Stimulated activated CD8-positive, alpha-beta memory T cell treated with anti-CD3 and anti-CD28 coated beads, Interleukin-12 subunit alpha, Interleukin-12 subunit beta, amount 100 ng/mL, for 1 hour (primary cell): ENCODE measurements at places on chromosomes 11 and 22.
A peak's percentile ranks its signal among the peaks of the same experiment; 100 is the strongest.

DNA sequence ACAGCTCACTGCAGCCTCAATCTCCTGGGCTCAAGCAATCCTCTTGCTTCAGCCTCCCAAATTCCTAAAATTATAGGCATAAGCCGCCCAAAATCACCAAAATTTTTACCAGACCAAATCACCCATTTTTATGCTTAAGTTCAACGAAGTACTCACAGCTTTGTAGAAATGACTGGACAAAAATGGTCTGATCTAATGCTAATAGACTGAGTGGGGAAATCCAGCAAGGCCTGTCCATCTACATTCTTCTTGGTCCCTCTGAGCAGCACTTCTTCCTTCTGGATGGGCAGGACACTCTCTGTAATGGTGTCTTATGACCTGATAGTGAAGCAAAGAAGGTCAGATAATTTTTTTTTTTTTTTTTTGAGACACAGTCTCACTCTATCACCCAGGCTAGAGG lies 18.7 kb upstream of the OR6X1 start:
- no peak for DNase-seq

GRCh38 chr22:40348025-40348658 lies 1.8 kb downstream of the ADSL start:
- DNase-seq = peak; percentile 60

DNA sequence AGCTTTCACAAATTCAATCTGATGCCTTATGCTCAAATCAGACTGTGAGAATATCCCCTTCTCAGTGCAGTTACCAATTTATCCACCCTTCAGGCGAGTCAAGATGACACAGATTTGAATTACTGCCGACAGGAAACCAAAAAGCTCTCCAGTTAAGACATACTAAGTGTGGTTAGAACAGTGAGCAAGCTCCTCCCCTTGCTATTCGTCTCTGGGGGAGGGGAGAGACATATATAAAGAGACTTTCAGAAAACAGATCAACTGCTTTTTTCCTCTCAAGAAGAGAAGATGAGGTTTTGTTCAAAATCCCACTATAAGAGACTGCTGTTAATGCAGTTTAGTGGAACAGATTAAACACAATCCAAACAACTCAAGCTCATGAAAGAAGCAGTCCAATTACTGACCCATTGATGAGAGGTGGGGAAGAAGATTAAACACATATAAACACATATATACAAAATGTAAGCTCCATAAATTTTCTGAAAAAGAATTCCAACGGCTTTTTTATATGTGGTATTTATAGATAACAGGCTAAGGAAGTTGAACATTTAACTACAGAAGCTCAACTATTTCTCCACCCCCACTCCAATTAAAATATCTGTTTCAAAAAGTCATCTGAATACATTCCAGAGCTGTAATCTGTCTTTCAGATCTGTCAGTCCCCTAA lies 102.7 kb downstream of the MRTFA start:
- DNase-seq = peak; percentile 41

- no peak for DNase-seq
Observed at GRCh38 chr11:134288486-134288885, 12.3 kb downstream of the GLB1L3 start.

DNA sequence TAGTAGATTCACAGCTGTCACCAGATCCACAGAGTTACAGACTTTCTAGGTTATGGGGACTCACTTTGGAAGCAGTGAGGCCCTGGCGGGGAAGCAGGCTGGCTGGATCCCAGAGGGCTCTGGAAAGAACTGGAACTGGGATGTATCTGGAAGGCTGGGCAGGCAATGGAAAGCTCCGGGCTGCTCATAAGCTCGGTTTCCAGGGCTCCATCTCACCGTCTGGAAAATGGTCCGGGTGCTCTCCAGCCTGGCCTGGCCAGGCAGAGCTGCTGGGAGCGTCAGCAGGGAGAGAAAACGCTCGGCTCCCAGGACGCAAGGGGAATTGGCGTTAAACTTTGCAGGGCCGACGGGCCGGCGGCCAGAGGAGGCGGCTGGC lies 335 bp upstream of the SEZ6L start:
- DNase-seq = no peak

DNA sequence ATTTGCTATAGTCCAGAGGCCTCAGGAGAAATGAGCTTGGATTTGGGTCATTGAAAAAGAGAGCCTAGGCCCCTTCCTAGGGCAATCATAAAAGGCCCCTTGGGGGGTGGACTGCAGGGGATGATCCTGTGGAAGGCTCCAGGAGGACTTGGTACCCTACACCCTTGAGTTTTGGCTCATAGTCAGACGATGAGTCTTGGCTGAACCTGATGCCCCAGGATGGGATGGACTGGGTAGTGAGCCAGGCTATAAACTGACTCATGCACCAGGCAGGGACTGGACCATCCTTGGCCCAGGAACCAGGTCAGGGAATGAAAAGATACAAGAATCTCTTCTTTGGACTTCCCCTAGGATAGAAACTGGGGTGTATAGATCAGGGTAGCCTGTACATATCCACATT lies 54.2 kb downstream of the NAV2 start:
- no peak for DNase-seq

DNA sequence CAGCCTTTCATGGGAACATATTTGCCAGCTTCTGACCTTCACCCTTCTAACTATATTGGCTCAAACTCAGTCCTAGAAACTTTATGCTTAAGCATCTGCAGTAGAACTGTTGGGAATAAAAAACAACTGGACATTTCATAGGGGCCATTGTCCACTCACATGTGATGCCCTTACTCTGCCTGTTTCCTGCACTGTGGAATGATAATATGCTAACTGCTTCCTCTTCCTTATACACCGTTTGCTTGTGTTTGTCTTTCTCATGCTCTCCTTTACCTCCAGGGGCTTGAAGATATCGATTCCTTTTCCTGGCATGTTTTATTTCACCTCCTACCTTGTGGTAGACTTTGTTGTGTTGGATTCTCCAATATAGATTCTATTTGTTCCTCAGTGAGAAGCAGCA lies 333.0 kb upstream of the DDI1 start:
- DNase-seq = no peak

GRCh38 chr22:45670981-45671782 lies 452 bp upstream of the ATXN10 start:
- DNase-seq = no peak

DNA sequence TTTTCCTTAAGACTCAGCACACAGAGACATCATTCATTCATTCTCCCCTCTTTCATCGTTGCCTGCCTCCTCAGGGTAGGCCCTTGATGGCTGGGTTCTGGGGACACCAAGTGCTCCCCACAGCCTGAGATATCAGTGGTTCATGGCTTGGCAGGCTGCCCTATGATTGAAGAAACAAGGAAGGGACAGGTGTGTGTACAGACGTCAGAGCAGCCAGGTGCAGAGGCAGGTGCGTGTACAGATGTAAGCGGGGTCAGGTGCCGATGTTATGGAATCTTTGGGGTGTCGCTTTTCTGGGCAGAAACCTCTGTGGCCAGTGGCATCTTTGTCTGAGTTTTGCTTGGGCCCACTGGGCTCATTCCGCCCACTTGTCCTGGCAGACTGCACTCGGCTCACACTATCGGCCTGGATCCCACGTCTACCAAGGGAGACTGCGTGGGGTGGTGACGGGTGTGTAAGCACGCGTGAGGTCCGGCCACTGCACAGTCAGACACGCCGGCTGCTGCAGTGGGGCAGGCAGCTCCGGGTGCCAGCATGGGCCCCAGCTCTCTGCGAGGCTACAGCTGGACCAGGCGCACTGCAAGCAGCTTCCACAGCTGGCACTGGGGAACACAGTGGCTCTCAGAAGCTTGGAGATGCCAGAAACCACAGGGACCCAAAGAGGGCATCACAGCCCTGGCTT lies 20.9 kb upstream of the KIAA0930 start:
- no peak for DNase-seq

DNA sequence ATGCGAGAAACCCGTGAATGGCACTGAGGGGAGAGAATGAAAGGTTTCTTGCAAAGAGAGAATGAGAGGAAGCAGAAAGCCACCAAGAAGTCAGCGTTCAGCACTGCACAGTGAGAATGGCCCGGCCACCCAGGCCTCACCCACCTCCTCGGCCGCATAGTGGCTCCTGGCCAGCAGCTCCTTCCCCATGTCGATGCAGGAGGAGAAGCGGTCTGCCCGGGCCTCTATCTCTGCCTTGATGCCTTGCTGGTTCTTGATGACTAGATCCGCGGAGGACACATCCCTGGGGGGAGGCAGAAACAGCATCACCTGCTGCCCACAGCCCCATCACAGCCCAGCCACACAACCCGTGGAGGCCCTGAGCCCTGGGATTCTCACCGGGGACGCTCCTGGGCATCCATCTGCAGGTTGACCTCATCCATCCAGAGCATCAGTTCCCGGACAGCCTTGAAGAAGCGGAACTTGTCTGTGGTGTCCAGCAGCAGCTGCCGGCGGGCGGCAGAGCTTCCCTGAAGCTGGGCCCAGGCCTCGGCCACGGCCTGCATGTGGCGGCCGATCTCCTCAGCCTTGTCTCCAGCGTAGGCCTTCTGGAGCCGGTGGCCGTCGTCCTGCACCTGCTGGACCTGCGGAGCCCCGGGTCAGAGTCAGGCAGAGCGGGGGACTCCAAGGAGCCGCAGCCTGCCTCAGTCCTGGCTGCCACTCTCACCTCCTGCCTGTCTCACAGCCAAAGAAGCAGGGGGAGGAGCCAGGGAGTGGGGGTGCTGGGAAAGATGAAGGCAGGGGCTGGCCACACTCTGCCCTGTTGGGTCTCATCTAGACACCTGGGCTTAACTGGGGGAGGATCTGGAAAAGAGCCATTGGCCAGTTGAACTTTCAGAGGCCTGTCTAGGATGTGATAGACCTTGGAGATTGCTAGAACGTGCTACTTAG lies 12.2 kb upstream of the RBM4B start:
- DNase-seq = no peak

DNA sequence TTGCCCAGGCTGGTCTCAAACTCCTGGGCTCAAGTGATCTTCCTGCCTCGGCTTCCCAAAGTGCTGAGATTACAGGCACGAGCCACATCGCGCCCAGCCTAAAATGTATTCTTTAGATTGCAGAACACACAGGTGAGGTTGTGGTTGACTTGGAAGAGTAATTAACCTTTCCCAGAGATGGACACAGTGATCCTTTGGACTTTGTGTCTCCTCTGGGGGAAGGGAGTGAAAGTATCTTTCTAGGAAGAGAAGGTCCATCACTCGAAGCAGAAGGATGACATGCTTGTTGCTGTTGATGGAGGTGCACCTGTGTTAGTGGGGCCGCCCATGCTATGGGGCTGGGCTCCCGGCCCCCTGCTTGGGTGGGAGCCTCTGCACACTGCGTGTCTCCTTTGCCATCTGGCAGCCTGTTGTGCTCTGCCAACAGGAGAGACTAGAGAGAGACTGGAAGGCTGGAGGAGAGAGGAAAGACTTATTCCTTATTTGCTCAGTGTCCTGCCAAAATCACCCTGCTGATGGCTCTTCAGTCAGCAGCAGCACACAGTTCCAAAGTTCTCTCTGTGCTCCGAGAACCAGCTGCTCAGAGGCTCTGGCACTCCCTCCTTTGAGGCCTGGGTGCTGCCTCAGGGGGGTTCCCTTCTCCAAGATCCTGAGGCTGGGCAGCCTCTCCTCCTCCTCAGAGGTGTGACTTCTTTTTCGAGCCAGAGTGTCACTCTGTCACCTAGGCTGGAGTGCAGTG lies 33.1 kb upstream of the CYB5R3 start:
- no peak for DNase-seq

DNA sequence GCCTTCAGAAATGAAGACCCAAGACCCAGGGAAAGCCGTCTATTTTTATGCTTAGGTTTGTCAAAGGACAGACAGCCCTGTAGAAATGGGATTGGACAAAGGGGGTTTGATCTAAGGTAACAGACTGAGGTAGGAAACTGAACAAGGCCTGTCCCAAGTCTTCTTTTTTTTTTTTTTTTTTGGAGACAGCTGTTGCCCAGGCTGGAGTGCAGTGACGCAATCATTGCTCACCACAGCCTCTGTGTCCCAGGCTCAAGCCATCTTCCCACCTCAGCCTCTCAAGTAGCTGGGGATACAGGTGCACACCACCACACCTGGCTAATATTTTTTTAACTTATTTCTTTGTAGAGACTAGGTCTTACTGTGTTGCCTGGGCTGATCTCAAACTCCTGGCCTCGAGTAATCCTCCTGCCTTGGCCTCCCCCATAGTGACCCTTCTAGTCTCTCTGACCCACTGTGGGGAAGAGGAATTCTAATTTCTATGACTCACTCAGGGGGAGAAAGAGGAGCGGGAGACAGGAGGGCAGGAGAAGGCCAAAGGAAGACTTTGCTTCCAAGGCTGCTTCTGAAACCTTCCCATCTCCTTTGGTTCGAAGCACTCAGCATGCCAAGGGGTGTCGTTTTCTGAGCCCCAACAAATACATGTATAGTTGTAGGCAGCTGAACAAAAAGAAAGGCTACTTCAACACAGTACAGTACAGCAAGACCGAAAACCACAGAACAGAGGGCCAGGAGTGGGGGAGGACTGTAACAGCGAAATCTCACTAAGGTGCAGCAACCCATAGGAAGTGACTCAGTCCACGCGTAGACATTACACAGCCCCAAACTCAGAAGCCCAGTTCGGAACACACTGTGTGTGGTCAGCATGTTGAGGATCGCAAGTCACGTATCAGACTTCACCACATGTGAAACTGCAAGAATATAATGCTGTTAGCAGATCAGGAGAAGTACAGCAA lies 872 bp downstream of the TMA7B start:
- peak; percentile 49 for DNase-seq

DNA sequence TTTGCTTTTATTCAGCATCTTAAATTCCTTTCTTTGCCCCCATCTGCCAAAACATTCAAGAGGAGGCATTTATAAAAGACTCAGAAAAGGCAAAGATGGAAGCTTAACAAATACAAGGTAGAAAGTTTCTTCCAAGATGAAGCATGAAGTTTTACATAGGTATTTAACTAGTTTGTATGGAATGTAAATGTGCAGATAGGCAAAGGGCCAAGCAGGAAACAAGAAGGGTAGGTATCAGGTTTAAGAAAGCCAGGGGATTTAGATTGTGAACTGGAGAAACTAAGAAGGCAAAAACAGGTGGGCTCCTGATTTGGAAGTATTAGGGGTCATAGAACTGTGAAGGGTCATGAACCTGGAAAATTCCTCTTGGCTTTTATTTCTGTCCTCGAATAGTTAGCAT lies 62.6 kb downstream of the PPP2R1B start:
- DNase-seq = no peak

DNA sequence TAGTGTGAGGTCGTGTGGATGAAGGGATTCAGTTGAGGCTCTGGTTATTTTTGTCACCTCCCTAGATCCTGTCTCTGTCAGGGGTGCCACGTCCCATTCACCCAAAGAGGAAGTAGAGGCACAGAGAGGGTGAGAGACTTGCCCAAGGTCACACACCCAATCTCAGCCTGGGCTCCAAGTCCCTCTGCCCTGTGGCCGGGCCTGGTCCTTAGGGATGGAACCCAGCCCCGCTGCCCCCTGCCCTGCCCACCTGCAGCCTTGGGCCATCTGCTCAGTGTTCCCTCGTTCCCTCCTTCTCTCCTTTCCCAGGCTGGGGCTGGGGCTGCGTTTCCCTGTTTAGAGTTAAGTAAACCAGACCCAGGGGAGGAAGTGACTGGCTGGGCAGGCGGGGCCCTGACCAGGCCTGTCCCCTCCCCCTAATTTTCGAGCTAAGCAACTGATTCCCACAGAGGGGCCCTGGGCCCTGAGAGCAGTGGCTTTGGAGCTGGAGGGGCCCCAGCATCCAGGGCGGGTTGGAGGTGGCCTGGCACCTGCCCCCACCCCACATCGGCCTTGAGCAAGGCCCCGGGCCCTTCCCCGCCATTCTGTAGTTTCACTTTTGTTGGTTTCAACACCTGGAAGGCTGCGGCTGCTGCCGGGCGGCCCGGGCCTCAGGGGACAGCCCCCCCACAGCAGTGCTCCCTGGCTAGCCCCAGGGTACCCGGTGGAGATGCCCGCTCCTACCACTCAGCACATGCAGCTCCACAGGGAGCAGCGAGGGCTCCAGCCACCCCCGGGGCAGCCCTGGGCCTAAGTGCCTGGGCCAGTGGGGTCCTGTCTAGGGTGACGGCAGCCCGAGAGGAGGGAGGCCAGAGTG lies 1.5 kb downstream of the TCIRG1 start:
- no peak for DNase-seq

GRCh38 chr11:39725081-39725480 lies 1734.4 kb downstream of the LRRC4C start:
- DNase-seq = no peak
